ENCODE measurements at places on chromosomes 5 and 9.

- peak; percentile 84 for DNase-seq
Observed at GRCh38 chr5:148825716-148826052, 727 bp upstream of the ADRB2 start.

DNA sequence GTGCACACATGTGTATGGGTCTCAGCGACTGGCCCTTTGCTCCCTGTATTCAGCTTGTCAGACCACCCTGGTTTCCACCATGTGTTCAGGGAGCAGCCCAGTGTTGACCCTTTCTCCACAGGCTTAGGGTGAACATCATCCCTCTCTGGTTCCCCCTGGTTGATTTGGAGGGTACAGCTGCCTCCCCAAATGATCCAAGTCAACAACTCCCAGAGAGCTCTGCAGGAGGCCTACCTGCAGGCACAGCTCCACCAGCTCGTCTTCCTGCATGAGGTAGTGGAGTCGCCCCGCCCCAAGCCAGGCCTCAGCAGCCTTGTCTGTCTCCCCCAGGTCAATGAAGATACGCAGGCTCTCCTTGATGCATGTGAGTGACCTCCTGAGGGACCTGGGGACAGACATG lies 50.5 kb downstream of the SH3TC2 start:
- no peak for DNase-seq

DNA sequence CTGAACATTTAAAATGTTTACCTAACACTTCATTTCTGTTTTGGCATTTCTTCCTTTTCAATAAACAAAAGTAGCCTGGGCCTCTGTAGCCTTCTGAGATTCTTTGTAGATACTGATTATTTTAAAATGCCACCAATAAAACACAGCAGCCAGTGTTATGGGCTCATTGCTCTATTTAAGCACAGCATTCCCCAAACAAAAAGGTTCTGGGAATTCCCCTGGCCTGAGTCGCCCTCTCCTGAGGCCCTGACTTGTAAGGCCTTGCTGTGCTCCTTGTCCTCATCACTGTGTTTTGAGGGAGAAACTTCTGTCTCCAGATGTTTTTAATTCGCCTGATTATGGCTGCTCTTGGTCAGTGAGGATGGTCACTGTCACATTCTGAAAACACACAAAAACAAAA lies 33.0 kb upstream of the CTXN3 start:
- no peak for DNase-seq

DNA sequence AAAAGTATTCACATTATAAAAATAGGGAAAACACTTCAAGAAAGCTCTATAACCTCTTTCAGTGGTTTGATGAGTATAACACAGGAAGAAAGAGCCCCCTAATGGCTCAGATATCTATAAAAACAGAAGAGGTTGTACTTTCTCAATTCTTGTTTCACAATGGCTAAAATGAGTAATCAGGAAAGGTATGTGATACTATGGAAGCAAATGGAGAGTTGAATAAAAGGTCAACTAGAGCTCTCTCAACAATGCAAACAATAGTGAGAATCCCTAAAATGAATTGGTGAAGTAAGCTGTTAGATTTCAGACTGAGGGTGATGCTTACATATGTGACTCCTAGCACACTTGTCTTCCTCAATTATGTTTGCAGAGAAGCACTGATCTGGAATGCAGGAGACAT lies 584.6 kb upstream of the CDH18 start:
- peak; percentile 2 for DNase-seq

DNA sequence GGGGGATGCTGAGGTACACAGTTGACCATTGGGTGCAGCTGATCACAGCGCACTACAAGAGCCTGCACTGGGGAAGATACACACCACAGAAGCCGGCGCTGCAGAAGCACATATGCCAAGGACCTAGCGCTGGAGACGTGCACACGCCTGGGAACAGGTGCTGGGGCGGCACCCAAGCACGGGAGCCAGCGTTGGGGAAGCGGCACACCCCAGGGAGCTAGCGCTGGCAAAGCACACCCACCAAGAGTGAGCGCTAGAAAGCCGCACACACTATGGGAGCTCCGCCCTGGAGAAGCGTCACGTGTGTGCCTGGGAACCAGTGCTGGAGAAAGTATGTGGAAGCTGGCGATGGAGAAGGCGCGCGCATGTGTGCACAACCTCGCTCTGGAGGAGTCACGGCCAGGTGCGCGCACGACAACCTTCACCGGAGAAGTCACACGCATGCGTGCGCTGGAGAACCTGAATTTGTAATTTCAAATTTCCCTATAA lies 4.5 kb downstream of the FANCC start:
- peak; percentile 39 for DNase-seq

DNA sequence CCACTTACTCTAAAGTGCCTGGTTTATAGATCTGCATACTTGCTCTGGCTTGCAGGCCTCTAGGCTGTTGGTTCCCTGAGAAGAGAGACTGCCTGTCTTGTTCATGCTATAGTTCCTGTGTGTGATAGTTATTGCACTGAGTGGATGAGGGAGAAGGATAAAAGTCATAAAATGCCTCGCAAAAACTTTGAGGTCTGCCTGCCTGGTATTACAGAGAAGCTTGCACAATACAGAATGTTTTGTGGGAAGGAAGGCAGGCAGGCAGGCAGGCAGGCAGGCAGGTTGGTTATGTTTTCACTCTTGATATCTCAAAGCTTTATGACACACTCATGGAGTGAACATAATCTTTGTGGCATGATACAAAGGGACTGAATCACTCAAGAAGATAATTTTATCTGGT lies 287.1 kb downstream of the SLIT3 start:
- DNase-seq, result no peak

GRCh38 chr5:57676222-57677098 lies 193.8 kb upstream of the ACTBL2 start:
- DNase-seq, result no peak

GRCh38 chr5:176596689-176597416 lies 13.1 kb downstream of the GPRIN1 start:
- peak; percentile 70 for DNase-seq

GRCh38 chr9:69593301-69593700 lies 78.9 kb downstream of the APBA1 start:
- no peak for DNase-seq

GRCh38 chr9:132982458-132982857 lies 4.0 kb downstream of the GFI1B start:
- no peak for DNase-seq

- DNase-seq, result no peak
Observed at GRCh38 chr5:36156121-36156601, 4.2 kb downstream of the SKP2 start.

DNA sequence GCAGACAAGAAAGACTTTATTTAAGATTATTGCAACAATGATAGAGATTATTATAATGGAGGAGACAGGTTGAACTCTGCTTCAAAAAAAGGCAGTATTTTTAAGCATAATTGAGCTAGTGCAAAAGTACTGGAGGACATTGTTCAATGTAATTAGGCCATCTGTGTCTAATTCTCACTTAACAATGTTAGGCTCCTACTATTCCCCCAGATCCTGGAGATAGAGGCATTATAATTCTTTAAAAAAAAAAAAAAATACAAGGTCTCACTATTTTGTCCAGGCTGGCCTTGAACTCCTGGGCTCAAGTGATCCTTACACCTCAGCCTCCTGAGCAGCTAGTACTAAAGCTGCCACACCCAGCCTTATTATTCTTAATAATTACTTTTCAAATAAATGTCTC lies 193.4 kb upstream of the NUDT12 start:
- DNase-seq, result no peak

- DNase-seq, result peak; percentile 34
Observed at GRCh38 chr5:180908998-180909731, 10.2 kb downstream of the BTNL8 start.

GRCh38 chr5:108167174-108167573 lies 214.7 kb downstream of the FBXL17 start:
- no peak for DNase-seq

- no peak for DNase-seq
Observed at GRCh38 chr5:103973669-103974068, 411.1 kb upstream of the NUDT12 start.

DNA sequence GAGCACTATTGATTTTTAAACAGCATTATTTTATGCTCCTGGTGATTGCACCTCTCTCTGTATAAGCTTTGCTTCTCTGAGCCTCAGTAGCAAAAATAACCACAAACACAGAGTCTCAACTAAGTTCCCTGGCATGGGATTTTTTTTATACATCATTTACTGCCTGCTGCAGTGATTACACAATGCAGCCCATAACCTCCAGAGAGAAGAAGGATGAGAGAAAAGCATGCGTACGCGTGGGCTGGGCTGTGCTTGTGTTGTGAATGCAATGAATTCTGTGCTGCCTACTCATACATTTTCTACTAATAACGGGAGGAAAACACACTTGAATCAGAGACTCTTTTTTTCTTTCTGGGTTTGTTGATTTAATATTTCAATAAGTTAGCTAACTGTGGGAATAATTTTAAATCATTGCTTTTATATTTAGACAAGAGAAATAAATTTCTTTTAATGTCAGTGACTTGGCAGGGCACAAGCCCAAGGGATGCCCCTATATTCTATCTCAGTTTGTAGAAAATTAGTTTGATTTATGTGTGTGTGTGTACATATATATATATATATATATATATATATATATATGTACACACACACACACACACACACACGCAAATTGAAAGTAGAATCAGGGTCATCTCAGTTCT lies 351.5 kb downstream of the MED10 start:
- DNase-seq, result no peak

DNA sequence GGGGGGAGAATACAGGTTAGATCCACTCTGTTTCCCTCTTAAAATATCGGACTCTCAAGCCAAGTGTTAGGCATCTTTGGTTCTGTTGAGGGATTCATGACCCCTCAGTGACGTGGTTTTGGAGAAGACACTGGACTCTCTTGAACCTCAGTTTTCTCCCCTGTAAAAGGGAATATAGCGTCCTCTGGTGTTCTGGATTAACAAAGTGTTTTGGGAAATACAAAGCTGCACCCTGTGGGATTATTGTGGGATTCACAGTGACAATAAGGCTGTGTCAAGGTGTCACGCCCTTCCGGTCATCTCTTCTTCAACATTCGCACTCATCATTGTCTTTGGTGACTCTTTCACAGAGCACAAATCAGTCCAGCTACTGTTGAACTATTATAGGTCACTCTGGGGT lies 139.0 kb downstream of the IRX1 start:
- DNase-seq, result no peak

GRCh38 chr9:120212853-120213200 lies 367.1 kb downstream of the CDK5RAP2 start:
- DNase-seq, result no peak

DNA sequence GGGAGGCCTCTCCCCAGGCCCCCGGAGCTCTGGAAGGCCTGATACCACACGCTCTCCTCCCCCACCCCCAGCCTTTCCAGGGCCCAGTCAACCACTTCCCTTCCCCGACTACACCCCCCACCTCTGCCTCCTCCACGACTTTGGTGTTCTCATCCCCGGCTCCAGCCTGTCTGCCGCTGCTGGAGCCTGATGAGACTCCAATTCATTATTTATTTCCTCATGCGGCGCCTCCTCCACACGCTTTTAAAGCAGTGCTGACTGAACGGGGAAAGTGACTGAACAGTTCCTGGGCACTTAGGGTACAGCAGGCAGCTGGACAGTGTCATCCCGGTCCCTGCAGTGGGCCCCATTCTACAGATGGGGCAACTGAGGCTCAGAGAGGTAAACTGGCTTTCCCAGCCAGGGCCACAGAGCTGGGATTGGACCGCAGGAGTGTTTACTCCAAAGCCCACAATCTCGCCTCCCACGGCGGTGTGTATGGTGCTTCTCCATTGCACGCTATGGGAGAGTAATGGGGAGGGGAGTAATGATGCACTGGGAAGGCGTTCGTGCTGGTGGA lies 15.9 kb upstream of the RPL26L1 start:
- peak; percentile 48 for DNase-seq

DNA sequence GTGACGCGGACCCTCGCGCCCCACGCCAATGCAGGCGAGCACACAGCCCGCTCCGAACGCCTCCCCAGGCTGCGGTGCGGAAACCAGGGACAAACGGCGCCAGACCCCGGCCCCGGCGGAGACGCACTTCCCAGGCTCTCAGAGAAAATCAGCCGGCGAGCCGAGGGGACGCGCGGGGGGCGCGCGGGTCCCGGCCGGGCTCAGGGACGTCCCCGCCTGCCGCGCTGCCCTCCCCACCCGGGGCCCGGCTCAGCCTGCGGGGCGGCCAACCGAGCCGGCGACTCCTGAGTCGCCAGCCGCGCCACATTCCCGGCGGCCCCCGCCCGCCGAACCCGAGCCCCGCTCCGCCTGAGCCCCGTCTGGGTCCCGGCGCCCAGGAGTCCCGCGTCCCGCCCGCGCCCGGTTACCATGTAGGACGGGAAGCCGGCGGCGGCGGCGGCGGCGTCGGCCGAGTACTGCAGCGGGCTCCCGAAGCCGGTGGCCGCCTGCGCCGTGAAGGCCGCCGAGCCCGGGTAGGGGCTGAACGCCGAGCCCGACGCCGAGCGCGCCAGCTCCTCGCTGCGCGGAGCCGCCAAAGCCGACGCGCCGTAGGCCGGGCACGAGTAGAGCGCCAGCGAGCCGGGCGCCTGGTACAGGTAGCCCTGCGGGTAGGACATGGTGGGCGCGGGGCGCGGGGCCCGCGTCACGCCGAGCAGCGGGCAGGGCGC lies 566 bp downstream of the IRX2 start:
- DNase-seq, result no peak

DNA sequence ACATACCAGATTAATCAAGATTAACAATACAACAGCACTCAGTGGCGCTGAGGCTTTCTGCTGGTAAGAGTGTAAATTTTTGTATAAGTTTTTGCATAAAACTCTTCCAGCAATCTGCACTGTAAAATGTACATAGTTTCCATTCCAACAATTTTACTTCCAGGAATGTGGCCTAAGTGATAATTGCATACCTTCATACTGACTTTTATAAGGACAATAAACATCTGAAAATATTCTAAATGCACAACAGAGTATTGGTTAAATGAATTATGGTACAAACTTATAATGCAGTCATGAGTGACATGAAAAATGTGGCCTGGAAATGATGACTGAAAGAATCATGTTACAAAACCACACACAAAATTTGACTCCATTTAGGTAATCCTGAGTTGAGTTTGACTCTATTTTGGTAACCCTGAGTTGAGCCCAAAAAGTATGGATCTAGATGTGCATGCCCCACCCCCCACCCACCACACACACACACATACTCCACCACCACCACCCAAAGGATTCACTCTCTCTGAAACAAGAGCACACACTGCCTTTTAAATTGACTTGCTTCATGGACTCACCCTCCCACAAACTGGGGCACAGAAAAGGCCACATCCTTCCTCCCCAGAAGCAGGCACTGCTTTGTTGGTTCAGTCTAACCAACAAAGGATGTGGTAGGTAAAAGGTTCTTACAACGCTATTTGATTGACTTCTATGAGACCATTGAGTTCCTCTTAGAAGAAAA lies 137.6 kb downstream of the SUSD1 start:
- DNase-seq, result no peak

GRCh38 chr5:154972476-154973080 lies 31.7 kb downstream of the MRPL22 start:
- no peak for DNase-seq

GRCh38 chr9:87687207-87687606 lies 38.7 kb upstream of the CTSL start:
- no peak for DNase-seq

All from suppressor macrophage treated with lipopolysaccharide for 1 hour (primary cell).